ENCODE measurements at places on chromosomes 3 and 15.
A peak's percentile ranks its signal among the peaks of the same experiment; 100 is the strongest.

- no peak for DNase-seq
These were observed 95.1 kb upstream of the ZBED2 start for GRCh38 chr3:111690242-111690641.

DNA sequence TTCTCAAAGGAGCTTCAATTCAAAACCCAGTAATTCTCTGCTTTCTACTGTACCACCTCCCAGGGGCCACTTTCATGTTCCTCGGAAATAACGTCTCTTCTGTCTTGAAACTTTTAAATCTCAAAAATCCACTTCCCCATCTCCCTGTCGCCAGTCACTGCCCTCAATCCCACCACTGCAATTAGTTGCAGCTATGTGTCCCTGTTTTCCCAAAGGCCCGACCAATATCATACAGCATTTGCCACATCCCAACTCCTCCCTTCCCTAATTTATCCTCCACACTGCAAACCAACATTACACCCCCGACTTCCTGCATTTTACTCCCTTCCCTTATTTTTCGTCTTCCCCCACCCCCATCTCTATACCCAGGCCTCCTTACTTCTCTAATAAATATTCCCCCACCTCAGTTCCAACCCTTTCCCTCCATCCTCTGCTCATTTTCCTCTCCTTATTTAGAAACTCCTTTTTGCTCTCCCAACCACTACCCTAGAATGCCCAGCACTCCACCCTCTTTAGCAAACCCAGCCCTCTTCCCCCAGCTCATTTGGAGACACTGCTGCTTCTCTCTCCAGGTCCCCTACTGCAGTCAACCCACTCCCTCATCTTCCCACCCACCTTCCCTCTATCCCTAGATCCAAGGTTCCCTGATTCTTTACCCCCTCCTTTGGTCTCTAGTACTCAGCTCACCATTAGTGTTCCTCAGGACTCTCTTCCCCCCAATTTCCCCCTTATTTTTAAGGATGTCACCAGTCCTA, 1.1 kb downstream of the NPTN start:
- no peak for DNase-seq

- DNase-seq = peak; percentile 81
These were observed 30.0 kb downstream of the STARD5 start for GRCh38 chr15:81293728-81294515.

DNA sequence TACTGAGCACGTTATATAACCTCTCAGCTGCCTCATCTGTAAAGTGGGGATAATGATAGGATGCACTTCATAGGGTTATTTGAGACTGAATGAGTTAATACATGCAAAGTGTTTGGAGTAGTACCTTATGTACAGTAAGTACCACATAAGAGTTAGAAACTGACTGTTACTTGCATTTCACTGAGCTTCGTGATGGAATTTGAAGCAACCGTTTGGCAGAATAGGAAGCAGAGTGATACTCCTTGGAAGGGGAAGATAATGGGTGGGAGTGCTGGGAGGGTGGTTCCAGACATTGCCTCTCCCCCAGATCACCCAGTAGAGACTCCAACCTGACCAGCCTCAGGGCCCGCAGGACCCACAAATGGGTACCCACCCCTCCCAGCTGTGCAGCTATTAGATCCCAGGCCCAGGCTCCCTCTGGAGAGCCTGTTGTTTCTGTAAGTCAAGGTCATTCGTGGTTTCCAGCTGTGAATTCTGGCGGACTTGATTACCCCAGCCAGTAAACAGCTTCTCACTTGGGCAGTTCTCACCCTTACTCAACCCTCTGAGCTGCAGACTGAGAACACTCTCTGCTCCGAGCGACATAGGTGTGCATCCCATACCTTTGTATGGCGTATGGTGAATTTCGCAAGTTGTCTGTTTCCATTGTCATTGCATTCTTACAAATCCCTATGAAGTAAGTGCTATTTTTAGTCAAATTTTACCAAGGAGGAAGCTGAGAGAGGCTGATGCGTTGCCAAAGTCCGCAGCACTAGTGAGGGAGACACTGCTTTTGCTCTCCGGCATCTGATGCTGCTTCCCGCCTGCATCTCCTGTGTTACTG, 11.1 kb downstream of the ALPK3 start:
- no peak for DNase-seq

DNA sequence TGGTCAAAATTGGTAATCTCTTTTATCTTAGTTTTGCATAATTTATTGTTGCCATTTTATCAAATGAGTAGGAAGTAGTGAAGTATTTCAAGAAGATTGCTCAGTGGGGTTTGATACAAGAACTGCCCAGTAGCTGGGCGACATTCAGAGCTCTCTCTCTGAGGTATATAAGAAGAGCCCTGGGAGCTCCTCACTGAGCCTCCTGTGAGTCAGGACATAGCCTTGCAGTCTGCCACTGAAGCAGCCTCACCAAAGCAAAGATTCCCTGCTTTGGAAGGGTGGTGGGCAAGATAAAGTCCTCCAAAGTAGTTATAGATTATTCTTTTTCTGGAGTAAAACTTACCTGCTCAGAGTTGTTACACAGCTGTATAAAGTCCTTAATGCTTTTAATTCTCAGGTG, 26.1 kb downstream of the SKIL start:
- no peak for DNase-seq

DNA sequence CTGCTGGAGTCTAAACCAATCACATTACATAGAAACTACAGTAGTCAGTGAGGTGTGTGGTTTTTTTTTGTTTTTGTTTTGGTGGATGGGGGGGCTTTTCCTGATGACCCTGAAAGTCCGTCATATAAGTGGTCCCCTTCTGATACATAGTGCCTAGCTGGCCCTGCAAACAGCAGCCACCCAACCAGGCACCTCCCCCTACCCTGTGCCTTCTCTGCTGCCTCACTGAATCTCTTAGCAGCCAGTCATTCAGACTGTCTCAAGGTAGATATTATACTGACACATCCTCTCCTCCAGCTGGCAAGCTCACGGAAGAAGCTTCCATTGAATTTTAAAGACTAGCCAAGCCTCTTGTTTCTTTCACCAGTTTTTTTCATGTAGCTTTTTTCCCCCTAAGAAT, 21.4 kb downstream of the SYN2 start:
- no peak for DNase-seq

- no peak for DNase-seq
These were observed 12.1 kb upstream of the STAB1 start for GRCh38 chr3:52483081-52483480.

GRCh38 chr3:168267179-168267578, 171.5 kb upstream of the GOLIM4 start:
- DNase-seq = no peak

DNA sequence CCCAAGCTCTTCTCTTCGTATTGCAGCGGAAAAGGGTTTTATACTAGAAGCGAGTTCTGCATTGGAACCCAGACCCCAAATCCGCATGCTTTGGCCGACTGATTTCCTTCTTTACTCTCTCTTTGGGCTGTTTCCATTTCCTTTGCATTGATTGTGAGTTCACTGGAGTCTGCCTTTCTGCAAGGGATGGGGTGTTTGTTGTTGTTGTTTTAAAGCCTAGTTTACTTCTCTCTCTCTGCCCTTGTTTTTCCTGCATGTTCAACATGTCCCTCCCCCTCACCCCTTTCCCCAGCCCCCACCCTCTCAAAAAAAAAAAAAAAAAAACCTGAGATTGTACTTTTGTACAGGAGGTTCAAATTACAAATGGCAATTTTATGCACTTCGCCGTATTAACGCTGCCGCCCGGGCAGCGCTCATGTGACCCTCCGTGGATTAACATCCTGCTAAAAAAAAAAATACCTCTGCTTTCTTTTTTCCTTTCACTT, 2.2 kb downstream of the NR2F2 start:
- no peak for DNase-seq

DNA sequence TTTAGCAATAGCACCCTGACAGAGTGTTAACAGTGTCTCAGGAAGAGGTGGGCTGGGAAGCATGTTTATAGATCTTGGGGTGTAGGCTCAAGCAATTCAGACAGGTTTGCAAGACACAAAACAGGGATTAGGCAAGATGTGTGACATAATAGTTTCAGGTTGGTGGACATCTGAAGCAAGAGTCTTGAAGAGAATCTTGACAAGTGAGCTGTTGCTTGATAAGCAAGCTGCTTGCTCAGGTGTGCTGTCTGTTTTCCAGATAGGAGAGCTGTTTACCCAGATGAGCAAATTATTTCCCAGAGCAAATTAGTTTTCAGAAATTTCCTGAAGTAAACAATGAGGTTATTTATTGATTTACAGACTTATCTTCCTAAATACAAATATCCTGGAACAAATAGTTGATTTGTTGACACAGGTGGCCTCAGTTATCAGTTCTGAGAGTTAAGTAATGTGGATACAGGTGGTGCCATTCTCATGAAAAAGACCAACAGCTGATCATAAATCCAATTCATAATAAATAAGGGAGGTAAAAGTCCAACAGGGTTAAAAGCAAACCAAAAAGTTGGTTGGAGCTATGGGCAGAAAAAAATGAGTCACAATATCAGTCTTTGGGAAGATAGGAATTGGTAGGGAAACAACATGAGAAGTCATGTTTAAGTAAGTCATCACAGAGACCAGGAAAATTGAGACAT, 437.3 kb downstream of the TBL1XR1 start:
- no peak for DNase-seq

DNA sequence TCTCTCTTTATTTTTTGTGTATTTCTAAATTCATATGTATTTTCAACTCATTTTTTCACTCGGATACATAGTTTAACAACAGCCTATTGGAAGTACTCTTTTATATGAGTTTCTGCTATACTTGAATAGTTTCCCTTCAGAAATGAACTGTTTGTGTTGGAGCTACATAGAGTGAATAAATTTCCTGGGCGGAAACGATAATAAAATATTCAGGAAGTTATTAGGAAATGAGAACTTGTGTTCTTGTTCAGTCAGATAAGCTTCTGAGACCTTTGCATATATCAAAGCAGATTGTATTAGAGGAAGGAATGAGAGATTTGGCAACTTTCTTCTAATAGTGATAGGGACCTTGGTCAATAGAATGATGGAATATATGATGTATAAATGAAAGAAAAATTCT, 27.3 kb downstream of the NEO1 start:
- DNase-seq = no peak

DNA sequence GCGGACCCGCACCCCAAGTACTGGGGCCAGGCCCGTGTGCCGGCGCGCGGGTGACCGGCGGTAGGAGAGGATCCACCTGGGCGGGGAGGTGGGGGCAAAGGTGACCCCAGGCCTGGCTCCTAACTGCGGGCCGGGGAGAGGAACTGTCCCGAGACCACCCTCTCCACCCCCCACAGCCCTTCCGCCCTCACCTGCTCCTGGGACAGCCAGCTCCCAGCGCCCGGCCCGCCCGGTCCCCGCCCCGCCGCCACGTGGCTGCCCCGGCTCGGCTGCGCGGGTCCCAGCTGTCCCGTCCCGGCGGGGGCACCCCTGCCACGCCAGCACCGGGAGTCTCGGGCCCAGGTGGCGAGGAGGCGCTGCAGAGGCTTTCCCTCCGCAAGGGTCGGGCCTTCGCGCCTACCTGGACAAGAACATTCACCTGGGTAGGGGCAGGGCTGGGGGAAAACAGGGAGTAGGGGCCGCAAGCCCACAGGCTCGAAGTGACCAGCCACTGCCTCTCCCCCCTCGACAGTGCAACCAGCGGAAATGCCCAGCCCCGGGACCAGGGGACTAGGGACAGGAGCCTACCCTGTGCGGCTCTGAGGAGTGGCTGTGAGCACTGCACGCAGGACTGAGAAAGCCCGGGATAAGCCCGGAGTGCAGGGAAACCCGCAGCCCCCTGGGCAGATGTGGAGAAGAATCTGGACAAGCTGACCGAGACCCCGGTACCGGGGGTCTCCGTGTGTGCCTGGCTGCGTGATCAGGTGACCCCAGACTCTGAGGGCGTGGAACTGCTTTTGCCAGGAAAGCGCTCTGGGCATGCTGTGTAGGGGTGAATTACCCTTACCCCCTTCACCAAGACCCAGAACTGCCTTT, at the start of gene SLC12A8:
Gene SLC12A8, minus strand, starts transcription at position 240 of the 855 bp plus-strand sequence. CDS start 1,399 bp downstream, outside the sequence.
- DNase-seq = no peak

DNA sequence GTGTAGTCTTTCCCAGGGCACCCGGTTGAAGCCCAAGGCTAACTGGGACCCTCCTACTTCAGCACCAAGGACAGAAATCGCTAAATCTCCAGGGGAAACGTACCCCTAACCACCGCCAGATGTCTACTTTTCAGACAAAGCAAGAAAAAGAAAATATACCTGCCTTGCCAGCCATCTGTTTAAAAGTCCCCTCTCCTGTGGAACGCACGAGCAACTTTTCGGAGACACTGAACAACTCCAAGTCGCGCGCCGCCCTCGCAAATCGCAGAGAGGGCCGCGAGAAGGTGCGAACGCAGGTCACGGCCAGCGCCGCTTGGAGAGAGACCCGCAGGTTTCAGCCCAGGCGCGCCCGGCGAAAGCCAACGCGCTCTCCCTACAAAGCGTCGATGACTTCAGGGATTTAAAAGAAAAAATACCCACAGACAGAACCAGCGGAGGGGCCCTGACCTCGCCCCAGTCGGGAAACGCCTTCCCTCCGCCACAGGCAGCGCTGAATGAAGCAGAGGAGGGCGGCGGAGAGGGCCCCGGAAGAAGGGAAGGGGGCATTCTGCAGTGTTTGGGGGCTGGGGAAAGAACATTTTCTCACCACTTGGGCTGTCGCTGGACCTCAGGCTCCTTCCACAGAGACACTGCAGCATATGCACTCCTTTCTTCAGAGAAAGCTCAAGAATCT, 213.1 kb downstream of the FGF12 start:
- DNase-seq = no peak

DNA sequence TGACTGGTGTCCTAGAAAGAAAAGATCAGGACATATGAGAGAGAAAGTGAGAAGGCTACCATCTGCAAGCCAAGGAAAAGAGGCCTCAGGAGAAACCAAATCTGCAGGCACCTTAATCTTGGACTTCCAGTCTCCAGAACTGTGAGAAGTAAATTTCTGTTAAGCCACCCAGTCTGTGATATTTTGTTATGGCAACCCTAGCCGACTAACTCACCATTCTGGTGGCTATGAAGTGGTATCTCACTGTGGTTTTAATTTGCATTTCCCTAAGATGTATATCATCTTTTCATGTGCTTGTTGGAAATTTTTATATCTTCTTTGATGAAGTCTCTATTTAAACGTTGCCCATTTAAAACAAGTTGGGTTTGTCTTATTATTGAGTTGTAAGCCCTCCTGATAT, 40.6 kb downstream of the ILDR1 start:
- no peak for DNase-seq

- DNase-seq = no peak
These were observed 6.2 kb upstream of the ATP13A4 start for GRCh38 chr3:193560870-193561269.
